Hippocampal formation (tissue), 2 donors: ENCODE measurements at places on chromosomes 7 and 10.

- DNase-seq, result no peak
Measured at GRCh38 chr7:141074162-141074991, 513 bp downstream of the TMEM178B start.

DNA sequence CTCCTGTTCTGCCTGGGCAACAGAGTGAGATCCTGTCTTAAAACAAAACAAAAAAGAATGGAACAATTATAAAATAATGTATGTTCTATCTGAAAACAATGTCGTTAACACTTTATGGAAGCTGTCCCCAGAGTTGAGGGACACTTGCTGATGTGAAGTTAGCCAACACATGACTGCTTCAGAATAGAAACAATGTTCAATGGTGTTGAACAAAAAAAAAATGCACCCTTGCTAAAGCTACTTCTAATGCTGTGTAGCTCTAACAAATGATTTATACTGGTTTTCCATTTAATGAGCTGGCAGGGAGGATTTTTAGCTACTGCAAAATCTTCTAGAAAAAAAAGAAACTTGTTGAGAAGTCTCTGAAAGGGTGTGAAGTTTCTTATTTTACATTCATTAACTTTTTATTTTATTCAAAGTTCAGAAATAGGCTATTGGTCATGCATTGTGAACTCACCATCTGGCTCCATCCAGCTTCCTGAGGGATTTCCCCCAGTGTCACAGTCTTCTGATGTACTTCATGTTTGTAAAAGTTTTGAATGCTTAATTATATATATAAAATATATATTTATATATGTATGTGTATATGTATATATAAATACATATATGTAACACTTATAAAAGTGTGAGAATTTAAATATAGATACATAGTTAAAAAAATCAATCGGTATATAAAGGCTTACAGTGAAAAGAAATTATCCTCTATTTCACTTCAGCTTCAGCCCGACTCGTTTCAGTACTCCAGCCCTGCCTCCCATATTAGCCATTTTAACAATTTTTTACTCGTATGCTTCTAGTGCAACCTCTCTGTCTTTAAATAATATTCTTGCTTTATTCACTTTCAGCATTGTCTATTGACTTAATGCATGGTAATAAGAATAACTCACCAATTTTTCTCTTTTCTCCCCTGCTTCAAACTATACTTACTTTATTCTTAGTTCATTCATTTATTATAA, 35.0 kb downstream of the HDAC9 start:
- DNase-seq, result no peak

DNA sequence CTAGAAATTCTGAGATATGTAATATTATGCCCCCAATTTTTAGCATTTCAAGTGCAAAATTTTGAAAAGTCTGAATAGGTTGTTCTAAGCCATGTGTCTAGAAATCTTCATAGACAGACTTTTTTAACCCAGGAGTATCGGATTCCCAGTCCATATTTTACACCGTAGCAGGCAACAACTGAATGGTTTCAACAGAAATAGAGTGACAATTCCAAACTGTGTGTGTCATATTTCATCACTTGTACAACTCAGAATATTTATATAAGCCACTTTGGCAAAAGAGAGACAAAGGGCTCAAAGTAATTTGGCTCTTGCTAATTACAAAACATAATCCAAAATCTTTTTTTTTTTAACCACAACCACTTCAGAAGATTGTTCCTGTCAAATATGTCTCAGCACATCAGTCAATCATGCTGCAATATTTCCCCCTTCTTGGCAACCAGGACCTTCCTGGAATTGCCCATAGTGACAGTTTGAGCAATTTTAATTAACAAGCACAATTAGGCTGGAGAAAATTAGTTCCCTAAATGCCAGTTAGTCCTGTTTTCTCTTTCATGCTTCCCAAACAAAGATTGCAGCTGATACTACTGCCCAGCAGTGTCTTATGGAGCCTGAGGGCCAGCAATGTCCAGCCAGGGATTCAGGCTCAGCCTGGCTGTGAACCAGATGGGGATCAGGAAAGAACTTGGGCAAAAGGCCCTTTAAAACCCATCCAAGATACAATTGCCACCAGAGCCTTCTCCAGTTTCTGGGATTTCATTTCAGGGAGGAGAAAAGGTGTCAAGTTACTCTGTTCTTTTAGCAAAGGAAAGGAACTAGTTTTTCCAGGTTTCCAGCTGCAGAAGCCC, 533.3 kb upstream of the GHITM start:
- DNase-seq, result no peak

- no peak for DNase-seq
Measured at GRCh38 chr7:93178213-93178612, 30.0 kb upstream of the SAMD9L start.

DNA sequence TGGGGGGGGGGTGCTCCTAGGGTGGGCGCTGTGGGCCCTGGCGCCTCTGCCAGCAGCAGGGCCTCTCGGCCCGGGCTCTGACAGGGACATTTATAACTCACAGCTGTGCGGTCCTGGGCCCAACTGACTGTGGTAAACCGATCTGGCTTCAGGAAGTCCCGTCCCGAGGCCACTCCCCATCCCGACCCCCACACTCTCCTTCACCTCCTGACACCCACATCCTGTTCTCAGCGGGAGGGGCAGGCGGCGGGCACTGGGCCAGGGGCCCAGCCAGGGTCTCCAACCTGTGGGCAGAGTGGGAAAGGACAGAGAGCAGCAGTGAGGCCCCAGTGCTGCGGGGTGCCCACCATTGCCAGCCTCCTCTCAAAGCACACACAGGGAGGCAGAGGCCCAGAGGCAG, 69.1 kb downstream of the ZMIZ1 start:
- no peak for DNase-seq

DNA sequence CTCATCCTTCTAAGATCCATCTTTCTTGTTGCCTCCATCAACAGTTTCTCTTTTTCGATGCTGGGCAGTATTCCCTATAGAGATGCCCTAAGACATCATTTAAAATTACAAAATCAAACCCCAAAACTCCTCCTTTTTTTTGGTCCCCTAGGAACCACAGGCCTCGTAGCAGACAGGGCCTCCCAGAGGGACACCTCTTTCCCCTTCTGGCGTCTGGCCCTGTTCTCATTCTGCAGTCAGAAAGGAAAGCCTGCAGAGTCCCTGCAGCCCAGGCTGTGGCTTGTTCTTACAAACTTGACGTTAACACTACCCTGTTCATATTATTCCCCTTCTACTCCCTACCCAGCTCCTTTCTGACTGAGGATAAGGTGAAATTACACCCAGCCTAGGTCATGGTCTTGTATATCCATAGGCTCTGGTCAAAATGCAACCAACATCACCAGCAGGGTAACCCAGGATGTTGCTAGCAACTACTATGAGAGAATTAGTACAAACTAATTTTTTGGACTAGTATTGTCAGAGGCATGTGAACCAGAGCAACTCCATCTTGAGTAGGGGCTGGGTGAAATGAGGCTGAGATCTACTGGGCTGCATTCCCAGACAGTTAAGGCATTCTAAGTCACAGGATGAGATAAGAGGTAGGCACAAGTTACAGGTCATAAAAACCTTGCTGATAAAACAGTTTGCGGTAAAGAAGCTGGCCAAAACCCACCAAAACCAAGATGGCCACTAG, 3.5 kb upstream of the EPHA1 start:
- DNase-seq, result no peak

- no peak for DNase-seq
Measured at GRCh38 chr10:124206616-124207015, 113.2 kb upstream of the CHST15 start.

DNA sequence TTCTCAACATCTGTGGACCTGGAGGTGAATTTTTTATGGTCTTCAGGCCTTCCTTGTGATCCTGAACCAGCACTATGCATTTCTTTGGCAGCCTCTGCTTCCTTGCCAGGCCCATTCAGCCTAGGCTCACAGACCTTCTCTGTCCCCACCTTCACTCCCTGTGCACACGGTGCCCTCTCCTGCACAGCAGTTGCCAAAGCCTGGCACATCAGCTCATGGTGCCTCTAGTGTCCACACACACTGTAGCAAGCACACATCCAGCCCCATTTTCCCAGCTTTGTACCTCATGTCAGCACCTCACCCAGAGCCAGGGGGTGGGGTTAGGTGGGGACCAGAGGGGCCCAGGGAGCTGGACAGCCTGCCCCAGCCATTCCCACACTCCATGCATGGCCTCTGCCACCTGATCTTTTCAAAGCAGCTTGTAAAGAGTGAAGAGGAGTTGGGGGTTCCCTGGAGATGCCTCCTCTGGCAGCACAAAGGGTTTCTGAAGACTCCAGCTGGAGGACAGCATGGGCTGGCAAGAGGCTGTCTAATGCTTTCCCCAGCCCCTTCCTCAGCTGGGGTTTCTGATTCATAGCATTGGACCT, 57.9 kb upstream of the TMEM72 start:
- no peak for DNase-seq

GRCh38 chr7:111952783-111953182, 253.4 kb downstream of the DOCK4 start:
- DNase-seq, result no peak

DNA sequence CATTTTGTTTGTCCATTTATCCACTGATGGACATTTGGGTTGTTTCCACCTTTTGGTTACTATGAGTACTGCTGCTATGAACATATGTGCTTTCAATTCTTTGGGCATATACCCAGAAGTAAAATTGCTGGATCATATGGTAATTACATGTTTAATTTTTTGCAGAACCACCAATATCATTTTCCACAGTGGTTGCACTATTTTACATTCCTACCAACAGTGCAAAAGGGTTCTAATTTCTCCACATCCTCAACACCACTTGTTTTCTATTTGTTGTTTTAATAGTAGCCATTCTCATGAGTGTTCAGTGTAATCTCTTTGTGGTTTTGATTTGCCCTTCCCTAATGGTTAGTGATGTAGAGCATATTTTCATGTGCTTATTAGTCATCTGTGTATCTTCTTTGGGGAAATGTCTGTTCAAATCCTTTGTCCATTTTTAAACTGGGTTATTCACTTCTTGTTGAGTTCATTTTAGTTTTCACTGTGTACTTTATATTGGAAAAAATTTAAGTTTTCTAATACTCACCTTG, 101.9 kb downstream of the HIBADH start:
- no peak for DNase-seq

- no peak for DNase-seq
Measured at GRCh38 chr7:1228545-1229201, 4.0 kb upstream of the UNCX start.

GRCh38 chr10:114862456-114862855, 40.9 kb downstream of the FHIP2A start:
- no peak for DNase-seq

DNA sequence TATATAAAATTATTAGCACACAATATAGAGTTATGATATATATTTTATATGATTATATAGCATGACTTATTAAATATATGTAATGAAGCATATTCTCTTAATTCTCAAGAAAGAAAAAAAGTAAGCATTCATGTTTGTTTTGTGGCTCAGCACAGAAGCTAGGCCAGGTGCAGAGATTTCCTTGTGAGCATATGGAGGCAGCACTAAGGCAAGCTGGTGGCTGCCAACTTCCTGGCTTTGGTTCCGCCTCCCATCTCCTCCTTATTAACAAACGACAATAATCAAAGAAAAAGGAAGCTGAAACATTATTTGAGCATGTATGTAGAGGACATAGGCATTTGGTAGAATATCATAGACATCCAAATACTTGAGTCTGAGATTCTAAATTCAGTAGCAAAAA, 130.3 kb downstream of the ST7 start:
- no peak for DNase-seq

DNA sequence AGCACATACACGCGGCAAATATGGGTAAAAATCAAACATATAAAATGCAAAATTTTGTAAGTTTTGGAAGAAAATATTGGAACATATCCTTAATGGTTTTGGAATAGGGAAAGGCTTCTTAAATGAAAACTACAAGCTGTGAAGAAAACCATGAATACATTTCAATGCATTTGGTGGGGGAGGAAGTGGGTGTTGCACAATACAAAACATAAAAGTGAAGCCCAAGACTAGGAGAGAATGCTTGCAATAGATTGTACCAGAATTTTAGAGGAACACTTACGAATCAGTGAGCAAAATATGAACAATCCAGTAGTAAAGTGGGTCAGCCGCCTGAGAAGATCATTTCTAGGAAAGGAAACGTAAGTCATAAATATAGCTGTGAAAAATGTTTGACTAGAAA, 322.6 kb upstream of the MKI67 start:
- DNase-seq, result no peak

DNA sequence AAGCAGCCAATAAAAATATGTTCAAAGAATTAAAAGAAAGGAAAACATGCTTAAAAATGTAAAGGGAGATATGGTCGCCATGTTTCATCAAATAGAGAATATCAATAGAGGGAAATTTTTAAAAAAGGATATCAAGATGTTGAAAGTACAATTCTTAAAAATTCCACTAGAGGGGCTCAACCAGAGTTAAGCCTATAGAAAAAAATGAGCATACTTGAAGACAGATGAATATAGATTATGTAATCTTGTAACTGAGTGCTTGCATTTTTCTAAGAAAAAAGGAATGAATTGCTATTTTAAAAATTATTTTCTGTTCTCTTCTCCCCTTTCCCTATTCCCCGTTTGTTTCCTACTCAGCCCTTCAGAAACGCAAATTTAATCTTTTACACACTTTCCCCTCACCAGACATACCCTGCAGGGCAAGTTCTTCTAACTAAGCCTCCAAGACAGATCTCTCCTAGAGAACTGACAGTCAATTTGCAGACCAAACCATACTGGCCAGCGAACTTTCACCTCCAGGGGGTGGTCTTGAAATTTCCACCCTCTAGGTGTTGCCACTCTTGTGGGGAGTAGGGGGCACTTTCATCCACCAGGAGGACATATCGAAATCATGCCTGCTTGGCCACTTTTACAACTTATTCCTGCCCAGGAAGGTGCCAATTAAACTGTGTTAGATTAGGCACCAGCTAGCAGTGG, 67.7 kb downstream of the NSUN6 start:
- DNase-seq, result no peak

DNA sequence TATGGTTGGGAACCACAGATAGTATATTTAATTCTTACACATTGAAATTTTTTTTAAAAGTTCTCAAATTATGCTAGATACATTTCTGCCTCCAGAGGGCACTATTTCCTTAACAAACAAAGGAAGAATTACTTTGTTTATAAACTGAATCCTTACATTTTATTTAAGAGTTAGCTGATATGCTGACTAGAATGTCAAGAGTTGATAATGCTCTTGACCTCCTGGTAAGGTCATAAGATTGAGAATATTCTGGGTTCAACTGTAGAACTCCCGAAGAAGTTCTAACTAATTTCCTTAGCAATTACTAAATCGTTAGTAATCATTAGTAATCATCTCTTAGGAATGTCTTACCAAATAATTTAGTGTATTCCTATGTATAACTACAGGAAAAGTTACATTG, 95.3 kb upstream of the CYP26C1 start:
- DNase-seq, result no peak

- DNase-seq, result no peak
Measured at GRCh38 chr7:35513828-35514227, 181.1 kb downstream of the HERPUD2 start.
